ENCODE measurements at places on chromosomes 5 and 9.

DNA sequence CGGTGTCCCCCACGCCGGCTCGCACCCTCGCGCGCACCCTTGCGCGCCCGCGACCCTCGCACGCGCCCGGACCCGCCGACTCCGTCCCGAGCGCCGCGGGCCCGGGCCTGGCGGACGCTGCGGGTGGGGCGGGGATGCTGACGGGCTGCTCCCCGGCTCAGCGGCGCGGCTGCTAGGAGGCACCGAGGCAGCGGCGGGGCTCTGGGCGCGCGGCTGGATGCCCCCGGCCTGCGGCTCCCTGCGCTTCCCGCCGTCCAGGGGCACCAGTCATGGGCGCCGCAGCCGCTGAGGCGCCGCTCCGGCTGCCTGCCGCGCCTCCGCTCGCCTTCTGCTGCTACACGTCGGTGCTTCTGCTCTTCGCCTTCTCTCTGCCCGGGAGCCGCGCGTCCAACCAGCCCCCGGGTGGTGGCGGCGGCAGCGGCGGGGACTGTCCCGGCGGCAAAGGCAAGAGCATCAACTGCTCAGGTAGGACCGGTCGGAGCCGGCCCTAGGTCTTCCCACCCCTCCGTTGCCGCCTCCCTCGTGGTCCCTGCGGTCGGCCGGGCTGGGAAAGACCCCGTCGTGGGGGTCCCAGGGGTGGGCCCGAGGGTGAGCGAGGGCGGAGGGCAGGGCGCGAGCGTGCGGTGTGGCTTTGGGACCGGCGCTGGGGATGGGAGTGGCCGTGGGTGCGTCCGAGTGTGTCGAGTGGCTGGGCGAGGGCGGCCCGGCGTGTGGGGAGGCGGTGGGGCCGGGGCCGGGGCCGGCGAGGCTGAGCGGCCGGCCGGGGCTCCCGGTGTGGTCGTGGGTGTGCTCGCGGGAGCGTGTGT lies 530 bp downstream of the TMEFF1 start:
- DNase-seq, result peak; percentile 53

DNA sequence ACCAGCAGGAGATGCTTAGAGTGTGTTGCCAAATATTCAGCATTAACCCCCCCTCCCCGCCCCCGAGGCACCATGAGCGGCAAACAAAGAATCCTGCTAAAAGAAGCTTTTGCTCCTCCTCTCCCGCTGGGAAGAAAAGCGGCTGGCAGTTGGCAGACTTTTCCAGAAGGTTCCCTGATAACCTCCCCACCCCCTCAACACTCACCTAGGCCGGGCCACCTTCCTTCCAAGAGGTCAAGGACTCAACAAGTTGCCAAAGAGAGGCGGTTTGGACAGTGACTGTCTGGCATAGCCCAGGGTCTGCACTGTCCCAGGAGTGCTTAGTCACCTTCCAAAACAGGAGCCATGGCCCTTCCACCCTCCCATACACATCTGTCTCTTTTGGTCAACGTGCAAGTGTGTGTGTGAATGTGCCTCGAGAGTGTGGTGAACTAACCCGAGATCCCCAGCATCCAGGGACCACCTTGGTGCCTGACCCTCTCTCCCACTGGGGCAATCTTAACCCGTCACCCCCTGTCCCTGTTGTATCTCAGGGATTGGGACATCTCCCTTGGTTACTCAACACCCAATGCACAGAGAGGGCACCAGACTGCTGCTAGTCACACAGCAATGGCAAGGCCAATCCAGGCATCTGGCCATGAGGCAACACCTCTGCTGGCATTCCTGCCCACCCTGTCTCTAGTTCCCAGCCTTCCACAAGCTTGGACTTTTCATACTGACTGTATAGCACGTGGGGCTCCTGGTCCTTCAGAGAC lies 18.9 kb downstream of the CAMK2A start:
- no peak for DNase-seq

GRCh38 chr5:9452181-9452580 lies 93.7 kb downstream of the SEMA5A start:
- DNase-seq, result no peak

- no peak for DNase-seq
Measured at GRCh38 chr5:375336-375920, 53.9 kb downstream of the AHRR start.

DNA sequence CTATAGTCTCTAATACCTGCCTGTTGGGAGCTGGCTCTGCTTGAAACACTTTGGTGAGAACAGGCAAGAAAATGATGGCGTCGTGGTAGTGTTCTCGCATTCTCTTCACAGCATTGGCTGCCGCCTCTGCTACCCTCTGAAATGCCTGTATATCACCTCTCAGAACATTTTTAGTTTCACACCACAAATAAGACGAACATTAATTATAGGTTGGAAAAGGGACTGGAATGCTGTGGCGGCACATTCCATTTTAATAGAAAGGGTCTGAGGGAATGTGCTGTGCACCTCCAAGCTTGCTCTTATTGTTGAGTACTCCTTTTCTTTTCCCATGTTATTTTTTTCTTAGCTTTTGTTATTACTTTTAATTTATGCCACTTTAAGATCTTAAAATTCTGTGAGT lies 134.6 kb upstream of the HMHB1 start:
- DNase-seq, result no peak

DNA sequence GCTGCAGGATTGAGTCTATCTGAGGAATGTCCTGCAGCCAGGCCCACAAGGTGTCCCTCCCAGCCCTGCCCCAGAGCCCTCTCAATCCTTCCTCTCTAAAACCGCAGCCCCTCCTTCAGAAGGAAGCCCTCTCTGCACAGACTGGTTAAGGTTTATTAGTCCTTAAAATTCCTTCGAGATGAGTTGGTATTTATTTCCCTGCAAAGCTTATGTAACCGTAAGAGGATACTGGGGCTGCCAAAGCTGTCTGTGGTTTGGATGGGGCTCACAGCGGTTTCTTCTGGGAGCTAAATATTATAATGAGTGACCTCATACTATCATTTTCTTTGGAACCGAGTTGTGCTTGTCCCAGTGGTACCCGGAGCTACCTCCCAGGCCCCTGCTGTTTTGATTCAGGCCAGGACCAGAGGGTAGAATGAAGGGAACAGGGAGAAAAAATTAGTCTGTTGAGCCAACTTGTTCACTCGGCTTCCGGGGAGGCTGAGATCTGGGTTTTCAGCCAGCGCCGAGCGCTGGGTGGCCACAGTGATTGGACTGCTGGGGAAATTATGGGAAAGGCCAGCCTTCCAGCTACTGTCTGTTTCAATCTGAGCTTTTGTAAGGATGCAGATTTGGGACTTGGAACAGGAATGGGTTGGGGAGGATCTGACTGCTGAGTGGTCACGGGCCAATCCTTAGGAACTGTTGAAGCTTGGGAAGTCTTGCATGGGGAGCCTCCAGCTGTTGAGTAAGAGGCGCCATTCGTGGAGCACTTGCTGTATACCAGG lies 107.5 kb downstream of the NDFIP1 start:
- peak; percentile 59 for DNase-seq

DNA sequence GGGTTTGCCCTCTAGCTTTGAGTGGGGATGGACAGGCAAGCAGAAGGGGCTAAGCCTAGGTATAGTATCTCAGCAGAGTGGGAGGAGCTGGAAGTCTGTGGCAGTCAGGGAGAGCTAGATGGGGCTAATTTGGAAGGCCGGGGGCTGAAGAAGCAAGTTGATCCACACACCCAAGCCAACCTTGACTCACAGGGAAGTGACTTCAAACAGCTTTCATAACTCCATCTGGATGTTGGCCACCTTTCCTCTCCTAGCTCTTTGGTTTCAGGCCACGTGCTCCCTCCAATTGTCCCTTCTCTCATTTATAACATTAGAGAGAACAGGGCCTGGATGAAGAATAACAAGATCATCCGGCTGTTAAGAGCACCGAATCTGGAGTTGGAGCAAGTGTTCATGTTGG lies 36.8 kb downstream of the EGR1 start:
- no peak for DNase-seq

GRCh38 chr5:125517973-125518550 lies 771.6 kb upstream of the ZNF608 start:
- DNase-seq, result no peak

GRCh38 chr5:166883016-166883415 lies 1408.4 kb upstream of the WWC1 start:
- no peak for DNase-seq

DNA sequence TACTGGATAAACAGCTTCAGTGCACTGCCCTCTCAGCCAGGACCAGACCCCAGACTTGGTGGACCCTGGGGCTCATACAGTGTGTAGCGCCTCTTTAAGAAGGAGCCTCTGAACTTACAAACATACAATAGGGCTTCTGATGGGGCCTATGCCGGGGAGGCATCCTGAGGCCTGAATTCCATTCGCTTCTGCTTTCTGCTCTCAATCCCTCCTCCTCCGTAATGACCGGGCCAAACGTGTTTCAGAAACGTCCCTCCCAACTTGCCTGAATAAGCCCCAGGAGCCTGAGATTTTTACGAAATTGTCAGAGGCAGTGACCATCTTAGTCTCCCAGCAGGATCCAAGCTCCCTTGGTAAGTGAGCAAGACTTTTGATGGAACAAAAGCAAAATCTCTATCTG lies 128.1 kb upstream of the BOD1 start:
- no peak for DNase-seq

DNA sequence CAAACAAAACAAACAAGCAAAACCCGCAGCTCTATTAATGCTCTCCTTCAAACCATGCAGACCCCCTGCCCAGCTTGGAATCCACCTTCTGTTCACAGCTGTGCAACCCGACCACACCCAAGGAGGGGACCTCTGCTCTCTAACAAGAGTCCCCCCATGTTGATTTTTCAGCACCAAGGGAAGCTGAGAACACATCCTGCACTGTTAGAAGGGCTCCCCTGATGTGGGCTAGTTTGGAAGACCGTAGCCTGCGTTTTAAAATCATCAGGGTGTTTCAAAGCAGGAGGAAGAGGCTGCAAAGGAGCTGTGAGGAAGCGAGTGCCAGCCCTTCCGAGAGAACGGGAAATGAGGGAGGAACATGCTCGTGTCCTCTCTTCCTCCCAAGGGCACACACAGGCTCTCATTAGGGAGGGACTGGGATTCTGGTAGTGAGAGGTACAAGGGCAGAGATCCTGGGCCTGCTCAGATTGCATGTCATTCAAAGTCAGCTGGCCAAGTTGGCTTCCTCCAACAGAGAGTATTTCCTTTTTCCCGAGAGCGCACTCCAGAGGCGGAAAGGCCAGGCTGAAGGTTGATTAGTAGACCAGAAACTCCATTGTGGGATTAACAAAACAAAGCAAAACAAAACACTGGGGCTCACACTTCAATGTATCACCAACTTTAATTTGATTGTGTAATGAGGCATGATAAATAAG lies 185.9 kb downstream of the SEMA6A start:
- DNase-seq, result peak; percentile 89

DNA sequence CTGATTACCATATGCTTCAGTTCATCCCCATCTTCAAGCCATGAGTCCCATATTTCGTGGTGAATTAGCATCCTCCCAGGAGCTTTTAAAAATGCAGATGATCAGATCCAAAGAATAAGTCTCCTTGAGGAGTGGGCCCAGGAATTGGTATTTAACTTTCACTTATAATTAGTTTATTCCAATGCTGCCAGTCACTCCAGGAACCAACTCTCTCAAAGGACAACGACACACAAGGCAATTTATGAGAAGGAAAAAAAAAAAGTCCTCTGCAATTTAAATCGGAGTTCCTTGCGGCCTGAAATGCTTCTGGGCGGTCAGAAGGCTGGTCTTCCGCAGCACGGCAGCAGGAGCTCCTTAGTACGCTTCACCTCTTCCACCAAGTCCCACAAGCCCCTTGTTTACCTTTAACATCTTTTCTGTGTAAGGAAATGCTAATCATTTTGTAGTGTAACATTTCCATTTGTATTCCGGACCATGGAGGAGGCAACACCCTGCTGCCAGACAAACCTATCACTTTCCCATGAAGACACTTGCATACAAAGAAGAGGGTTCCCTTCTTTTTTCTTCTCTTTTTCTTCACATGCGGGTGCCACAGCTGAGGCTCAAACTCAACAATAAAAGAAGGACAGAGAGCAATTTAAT lies 16.3 kb upstream of the KCNV2 start:
- DNase-seq, result no peak

DNA sequence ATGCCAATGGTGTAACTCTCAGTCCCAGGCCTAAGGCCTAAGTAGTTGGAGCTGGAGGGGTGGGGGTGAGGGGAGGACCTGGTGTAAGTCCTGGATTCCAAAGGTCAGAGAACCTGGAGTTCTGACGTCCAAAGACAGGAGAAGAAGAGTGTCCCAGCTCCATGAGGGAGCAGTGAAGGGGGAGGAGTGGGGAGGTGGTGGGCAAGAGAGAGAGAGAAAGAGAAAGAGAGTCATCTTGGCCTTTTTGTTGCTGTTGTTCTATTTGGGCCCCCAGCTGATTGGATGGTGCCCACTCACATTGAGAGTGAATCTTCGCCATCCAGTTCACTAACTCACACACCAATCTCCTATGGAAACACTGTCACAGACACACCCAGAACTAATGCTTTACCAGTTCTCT lies 198.9 kb downstream of the DAB2IP start:
- DNase-seq, result no peak

DNA sequence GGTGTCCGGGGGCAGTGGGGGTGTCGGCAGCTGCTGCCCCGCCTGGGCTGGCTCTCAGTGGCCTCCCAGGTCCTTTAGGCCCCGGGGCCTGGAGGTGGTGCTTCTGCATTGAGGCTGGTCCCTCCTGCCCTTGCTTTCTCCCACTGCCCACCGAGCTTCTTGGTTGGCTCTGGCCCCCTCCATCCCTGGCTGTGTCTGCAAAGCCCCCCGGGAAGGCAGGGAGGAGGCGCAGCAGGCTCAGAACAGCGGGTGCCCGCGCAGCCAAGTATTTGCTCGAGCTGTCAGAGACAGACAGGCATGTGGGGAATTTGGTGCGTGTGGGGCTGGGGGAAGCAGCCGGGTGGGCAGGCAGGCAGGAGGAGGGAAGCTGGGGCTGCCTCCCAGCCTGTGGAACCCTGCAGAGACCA lies 11.5 kb downstream of the CXXC5 start:
- DNase-seq, result no peak

GRCh38 chr5:97266576-97266975 lies 83.5 kb upstream of the RIOK2 start:
- peak; percentile 2 for DNase-seq

DNA sequence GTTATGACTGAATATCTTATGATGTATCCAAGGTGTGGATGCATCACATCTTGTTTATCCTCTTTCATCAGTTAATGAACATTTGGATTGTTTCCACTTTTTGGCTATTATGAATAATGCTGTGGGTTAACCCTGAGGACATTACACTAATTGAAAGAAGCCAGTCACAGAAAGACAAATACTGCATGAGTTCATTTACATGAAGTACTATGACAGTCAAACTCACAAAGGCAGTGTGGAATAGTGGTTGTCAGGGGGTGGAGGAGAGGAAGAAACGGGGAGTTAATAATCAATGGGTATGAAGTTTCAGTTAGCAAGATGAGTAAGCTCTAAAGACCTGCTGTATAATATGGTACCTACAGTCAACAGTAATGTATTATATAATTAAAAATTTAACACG lies 409.4 kb upstream of the CTNND2 start:
- DNase-seq, result no peak

- DNase-seq, result no peak
Measured at GRCh38 chr9:86768020-86768419, 179.3 kb downstream of the GAS1 start.

GRCh38 chr9:114898741-114899140 lies 31.6 kb downstream of the TNFSF8 start:
- DNase-seq, result peak; percentile 88

- no peak for DNase-seq
Measured at GRCh38 chr9:4855841-4856240, 63.1 kb downstream of the RCL1 start.
